ENCODE measurements at places on chromosomes 4 and X. TPM values are rescaled to one million over a fixed set of nuclear protein-coding genes. Genes with fewer than 3 reads are reported as not detected.

MAGEA6 gene
- total RNA-seq: not detected

LRCH2 gene
- total RNA-seq: 3.4 TPM

ERCC6L gene
- 4.7 TPM for total RNA-seq

CPZ gene
- not detected for total RNA-seq

CXCL11 gene
- total RNA-seq: 2.6 TPM

MAGEA3 gene
- not detected for total RNA-seq

ZFP42 gene
- total RNA-seq: not detected

NUDT11 gene
- 13.0 TPM for total RNA-seq

FRAS1 gene
- total RNA-seq: 26.8 TPM

HSD17B13 gene
- total RNA-seq: not detected

EREG gene
- total RNA-seq: not detected

RAB33A gene
- 0.59 TPM for total RNA-seq

BEND2 gene
- total RNA-seq: not detected

HTN3 gene
- not detected for total RNA-seq

PDGFRA gene
- 0.85 TPM for total RNA-seq
